Substantia nigra (tissue), 51 donors: ENCODE measurements at places on chromosomes 3 and 15.
A peak's percentile ranks its signal among the peaks of the same experiment; 100 is the strongest.

DNA sequence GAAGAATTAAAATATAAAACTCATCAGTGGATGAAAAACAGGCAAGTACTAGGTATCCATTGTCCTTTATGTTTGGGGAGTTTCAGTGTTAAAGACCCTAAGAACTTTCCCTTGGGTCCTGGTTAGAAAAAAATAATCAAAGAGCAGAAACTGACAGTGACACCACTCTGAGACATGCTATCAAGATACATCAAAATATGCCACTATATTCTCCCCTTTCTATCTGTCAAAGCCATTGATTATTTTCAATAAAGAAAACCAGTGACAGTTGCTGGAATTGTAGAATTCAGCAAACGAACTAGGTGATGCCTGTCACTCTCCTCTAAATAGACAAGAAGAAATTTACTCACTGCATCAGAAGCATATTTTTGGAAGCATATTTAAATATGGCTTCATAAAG is 496.7 kb upstream of the CFAP20DC start:
- DNase-seq: no peak

DNA sequence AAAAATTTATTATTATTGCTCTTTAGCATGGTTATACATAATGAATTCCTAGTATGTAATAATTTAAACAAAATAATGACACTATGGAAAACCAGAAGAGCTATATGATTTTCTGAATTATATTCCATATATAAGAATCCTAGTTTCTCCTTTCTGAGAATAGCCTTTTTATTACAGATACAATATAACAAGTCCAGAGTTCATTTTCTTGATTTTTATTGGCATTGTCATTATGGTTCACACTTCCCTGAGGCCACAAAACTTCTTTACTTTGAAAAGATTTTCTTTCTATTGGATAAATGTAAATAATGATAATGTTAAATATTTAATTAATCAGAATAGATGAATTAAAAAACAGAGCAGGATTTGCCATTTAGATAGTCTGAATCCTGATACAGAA is 362.3 kb upstream of the BCHE start:
- DNase-seq: no peak

DNA sequence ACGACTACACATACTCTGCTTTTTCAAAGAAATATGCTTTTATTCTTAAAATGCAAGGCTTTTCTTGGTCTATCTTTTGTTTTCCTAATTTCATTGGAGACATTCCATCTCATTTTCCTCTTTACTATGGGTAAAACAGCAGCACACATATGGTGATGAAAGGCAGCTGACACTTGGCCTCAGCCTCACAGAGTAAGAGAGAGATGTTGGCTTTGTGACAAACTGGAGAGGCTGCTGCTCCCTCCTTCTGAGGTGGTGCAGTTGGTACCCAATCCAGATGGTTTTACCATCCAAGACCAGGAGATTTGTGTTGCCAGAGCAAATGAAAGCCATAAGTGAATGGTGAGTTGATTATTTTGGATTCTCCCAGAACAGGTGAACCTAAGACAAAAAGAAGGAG is 13.2 kb upstream of the SLC2A2 start:
- no peak for DNase-seq

DNA sequence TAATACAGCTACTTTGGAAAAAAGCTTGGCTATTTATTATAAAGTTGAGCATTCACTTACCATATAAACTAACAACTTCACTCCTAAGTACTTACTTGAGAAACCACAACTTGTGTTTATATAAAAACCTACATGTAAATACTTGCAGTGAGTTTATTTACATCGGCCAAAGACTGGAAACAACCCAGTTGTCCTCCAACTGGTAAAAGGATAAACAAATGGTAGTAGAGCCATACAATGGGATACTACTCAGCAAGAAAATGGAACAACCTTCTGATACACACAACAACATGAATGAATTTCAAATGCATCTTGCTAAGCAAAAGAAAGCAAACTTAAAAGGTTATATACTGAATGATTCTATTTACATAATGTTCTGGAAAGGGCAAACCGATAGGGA is 63.7 kb downstream of the SLC7A14 start:
- no peak for DNase-seq

DNA sequence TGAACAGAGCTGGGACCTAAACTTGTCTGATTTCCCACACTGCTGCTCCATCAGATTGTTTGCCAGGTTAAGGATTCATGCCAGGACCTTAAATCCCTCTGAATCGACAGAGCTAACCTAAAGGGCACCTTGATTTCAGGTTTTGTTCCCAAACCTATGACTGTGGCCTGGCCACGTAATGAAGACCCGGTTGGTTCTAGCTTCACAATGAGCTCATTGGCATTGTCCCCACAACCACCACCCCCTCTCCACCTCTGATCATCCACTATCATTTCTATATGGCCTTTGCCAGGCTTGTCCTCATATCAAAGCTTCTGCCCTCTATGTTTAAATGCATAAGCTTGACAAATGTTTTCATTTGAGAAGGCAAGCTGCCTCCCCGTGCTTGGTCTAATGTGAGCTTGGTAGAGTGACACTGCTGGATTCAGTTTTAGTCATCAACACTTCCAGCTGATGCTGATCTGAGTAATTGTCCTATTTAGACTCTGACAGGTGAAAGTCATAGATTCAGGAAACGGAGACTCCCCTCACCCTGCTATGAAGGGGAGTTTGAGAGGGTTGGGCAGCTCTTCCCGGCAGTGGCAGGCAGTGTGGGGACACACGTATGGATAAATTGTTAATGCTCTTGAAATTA is 407.1 kb upstream of the CFAP20DC start:
- no peak for DNase-seq

- no peak for DNase-seq
Measured at GRCh38 chr15:72037321-72037720, 80.6 kb downstream of the MYO9A start.

GRCh38 chr15:93997071-93997658 is 234.2 kb upstream of the MCTP2 start:
- DNase-seq: no peak

- peak; percentile 40 for DNase-seq
Measured at GRCh38 chr3:39208463-39209055, 16.2 kb upstream of the XIRP1 start.

GRCh38 chr3:113062705-113063104 is 71.9 kb downstream of the GTPBP8 start:
- no peak for DNase-seq

DNA sequence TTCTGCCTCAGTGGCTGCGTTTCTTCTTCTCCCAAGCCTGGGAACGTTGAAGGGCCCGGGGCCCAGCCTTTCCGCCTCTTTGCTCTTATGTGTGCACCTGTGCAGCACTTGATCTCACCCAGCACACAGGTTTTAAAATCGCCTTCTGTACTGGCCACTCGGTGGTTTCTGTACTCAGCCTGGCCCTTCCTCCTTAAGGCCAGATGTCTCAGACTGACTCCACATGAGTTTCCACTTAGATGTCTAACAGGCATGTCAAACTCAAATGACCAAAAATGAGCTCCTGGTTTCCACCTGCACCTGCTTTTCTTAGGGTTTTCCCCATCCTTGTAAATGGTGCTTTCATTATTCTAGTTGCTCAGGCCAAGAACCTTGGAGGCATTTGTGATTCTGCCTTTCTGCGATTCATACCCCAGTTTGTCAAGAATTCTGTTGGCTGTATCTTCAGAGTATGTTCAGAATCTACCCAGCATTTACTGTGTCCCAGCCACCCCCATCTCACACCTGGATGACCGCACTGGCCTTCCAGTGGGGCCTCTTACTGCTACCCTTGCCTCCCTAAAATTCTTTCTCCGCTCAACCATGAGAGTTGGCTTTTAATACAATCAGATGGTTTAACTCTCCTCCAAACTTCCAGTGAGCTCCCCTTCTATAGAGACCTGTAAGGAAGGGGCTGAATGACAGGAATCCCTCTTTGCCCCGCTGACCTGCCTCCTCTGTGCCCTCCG is 2.2 kb upstream of the TRAK1 start:
- DNase-seq: no peak

DNA sequence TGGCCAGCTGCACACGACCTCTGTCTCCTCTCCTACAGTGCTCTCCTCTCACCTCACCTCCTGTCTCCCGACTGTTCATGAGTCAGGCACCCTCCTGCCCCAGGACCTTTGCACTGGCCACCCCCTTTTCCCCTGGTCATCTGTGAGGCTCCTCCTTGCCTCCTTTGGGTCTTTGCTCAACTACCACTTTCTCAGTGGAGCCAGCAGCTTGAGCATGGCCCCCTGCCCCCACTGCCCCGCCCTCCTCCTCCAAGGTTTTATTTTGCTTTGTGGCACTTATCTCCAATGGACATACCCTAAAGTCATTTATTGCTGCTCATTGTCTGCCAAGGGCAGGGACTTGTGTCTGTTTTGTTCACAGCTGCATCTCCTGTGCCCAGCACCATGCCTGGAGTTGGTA is 64.3 kb downstream of the MGLL start:
- no peak for DNase-seq

GRCh38 chr3:179811321-179812095 is 158.7 kb downstream of the USP13 start:
- DNase-seq: peak; percentile 4
